ENCODE measurements at places on chromosomes 11 and 22.

DNA sequence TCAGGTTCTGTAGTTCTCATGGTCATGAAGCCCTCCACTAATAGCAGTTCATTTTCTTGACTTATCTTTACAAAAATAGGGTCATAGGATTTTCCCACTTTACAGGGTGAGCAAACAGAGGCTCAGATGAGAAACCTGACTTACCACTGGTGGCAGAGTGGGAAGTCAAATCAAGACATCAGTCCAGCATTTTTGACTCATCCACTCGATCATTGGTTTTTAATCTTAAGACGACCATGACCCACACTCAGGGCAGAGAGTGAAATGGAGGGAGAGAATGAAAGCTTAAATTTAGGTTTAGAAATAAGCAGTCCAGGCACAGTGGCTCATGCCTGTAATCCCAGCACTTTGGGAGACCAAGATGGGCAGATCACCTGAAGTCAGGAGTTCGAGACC lies 42.1 kb downstream of the RTL6 start:
- DNase-seq: no peak

- no peak for DNase-seq
Observed at GRCh38 chr11:3830088-3830487, 10.7 kb downstream of the RHOG start.

GRCh38 chr11:126118806-126119205 lies 56.1 kb upstream of the CDON start:
- DNase-seq: no peak

GRCh38 chr22:33529424-33530113 lies 390.7 kb downstream of the LARGE1 start:
- no peak for DNase-seq

DNA sequence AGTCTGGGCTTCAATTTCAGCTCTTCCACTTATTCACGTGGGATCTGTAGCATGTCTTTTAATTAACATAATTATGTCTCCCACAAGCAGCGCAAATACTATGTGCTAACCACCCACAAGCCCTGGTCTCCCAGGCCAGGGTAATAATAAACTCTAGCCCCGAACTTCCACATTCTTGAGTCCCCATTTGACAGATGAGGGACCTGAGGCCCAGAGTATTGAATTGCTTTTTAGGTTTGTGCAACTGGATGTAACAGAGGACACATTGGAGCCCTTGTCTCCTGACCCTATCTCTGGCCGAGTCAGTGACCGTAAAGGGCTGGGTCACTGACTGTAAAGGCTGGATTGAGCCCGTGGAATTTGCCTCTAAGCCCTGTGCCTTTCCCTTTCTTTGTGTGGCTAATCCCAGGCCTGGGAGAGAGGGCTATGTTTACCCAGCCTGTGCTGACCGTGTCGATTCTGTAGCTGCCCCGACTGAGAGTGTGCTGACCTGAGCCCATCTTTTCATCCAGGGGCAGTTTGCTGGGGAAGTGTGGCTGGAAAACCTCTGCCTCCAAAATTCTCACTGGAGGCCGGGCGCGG lies 3.9 kb downstream of the CRYBB2 start:
- DNase-seq: no peak

- DNase-seq: no peak
Observed at GRCh38 chr11:43968719-43969118, 26.3 kb downstream of the C11orf96 start.

DNA sequence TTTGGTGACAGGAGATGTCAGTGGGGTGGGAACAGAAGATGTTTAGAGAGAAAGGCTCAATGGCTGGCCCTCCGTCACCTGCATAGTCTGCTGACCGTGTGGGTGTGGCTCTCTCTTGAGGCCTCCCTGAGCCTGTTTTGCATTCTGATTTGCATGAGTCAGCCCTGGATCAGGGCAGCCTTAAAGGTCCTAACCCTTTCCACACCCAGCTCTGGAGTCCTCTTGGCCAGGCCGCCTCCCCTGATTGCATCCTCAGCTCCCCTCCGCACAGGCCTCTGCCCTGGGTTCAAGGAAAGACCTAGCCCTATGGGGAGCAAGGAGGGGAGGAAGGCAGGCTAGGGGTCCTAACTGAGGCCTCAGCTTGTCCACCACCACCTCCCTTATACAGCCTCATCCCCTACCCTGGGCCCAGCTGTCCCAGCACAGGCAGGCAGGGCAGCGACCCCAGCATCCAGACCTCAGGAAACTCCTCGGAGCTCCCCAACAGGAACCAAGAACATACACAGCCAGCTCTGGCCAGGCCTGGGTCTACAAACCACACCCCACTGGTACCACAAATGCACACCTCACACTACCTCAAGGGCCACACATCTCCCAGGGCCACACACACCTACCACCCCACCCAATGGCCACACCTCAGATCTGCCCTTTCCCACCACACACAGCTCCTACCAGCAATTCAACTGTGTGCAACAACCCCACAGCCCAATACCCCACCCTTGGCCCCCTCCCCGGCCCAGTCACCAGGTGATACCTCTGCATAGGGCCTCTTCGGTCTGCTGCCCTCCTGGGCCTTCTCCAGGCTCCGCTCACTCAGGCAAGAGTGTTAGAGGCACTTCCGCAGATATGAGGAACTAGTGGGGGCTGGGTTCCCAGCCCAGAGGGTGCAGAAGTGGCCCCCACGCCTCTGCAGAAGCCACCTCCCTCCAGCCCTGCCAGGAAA lies 13.7 kb downstream of the ARAP1 start:
- DNase-seq: no peak

DNA sequence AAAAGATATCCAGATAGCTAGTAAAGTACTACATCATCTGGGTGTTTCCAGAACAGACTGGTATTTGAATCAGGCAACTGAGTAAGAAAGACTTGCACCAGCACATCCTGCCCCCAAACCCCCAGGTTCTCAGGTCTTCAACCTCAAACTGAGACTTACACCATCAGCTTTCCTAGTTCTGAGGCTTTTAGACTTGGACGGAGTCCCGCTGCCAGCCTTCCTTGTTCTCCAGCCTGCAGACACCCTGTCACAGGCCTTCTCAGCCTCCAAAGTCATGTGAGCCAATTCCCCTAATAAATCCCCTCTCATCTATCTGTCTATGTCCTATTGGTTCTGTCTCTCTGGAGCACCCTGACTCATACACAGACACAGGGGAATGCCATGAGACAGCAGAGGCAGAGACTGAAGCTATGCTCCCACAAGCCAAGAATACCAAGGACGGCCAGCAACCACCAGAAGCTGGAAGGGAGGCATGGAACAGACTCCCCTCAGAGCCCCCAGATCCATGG lies 10.9 kb downstream of the SMCO4 start:
- no peak for DNase-seq

- peak; percentile 38 for DNase-seq
Observed at GRCh38 chr11:35083431-35084238, 55.3 kb upstream of the CD44 start.

- DNase-seq: no peak
Observed at GRCh38 chr11:13321431-13321830, 43.8 kb downstream of the BMAL1 start.

DNA sequence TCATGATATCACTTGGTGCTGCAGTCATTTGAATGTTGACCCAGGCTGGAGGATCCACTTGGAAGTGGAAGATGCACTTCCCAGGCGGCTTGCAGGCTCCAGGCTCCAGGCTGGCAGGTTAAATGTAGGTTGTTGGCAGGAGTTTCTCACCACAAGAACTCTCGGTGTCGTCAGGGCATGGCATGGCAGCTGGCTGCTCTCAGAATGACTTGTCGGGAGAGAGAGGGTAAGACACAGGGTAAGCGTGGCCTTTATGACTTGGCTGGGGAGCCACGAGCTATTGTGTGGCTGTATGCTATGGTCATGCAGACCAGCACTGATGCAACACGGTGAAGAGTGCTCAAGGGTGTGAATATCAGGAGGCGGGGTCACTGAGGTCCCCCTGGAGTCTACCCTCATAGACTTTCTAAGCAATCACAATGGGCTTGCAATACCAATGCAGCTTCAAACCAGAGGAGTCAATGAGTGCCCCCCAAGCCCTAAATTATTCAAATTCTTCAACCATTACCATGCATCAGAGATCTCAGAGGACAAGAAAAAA lies 1027.7 kb downstream of the OPCML start:
- DNase-seq: no peak

GRCh38 chr11:93737904-93738612 lies 3.2 kb downstream of the TAF1D start:
- DNase-seq: no peak

- peak; percentile 58 for DNase-seq
Observed at GRCh38 chr11:783581-784015, 6.3 kb downstream of the CEND1 start.

DNA sequence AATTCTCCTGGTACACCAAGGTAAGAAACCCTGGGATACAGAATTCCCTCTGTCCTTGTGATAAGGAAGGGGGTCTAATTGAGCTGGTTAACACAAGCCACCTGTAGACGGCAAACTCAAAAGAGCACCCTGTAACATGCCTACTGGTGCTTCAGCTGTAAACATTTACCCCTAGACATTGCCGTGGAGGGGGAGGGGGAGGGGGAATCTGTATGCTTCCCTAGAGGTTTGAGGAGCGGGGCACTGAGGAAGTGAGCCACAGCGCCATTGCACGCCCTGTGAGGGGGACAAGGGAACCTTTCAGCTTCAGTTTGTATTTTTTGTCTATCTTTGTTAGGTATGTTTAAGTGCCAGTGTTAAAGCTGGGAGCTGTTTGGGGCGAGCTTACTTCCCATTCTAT lies 99.8 kb downstream of the AASDHPPT start:
- no peak for DNase-seq

GRCh38 chr22:44207981-44208317 lies 27.2 kb downstream of the PARVG start:
- no peak for DNase-seq

DNA sequence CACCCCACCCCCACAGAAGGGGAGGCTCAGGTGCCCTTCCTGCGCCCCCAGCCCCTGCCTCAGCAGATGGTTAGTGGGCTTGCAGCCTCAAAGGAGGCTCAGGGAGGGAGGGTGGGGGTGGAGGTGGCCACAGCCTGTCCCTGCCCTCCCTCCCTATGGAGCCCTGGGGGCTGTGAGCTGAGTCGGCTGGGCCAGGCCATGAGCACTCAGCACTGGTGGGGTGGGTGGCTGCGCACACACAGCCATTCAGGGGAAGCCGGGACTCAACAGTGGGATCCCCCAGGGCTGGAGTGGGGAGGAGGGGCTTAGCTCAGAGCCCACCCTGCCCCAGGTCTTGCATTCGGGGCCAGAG lies 50.2 kb downstream of the FLRT1 start:
- DNase-seq: no peak

DNA sequence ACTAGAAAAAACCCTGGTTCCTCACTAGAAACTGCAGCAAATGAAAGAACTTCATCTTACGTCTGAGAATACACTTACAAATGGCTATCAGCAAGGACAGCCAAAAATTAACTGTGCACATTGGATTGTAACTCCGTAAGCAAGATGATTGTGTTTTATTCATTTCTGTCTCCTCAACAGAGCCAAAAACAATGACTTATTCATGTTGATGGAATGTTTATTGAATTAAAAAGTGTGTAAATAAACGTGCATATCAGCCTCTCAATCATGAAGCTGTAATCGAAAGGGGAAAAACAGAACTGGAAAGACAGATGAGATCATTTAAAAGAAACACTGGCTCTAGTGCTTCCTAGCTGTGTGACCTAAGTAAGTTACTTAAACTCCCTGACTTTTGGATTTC lies 307.5 kb upstream of the ZC3H12C start:
- no peak for DNase-seq

DNA sequence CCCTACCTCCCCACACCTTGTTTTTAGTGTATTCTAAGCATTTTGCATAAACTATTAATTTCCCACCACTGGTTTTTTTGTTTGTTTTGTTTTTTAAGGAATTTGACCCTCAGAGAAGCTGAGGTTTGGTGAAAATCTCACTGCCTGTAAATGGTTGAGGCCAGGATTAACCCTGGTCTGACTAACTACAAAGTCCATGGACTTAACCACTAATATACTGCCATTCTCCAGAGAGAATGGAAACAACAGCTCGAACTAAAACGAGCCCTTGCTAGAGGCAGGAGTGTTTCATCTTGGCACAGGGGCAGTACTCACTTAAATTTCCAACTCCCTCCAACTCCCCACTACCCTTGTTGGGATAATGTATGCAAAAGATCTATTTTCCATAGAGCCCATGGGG lies 3.0 kb downstream of the CTNND1 start:
- DNase-seq: no peak

GRCh38 chr11:1177020-1177770 lies 19.4 kb downstream of the MUC5AC start:
- no peak for DNase-seq

DNA sequence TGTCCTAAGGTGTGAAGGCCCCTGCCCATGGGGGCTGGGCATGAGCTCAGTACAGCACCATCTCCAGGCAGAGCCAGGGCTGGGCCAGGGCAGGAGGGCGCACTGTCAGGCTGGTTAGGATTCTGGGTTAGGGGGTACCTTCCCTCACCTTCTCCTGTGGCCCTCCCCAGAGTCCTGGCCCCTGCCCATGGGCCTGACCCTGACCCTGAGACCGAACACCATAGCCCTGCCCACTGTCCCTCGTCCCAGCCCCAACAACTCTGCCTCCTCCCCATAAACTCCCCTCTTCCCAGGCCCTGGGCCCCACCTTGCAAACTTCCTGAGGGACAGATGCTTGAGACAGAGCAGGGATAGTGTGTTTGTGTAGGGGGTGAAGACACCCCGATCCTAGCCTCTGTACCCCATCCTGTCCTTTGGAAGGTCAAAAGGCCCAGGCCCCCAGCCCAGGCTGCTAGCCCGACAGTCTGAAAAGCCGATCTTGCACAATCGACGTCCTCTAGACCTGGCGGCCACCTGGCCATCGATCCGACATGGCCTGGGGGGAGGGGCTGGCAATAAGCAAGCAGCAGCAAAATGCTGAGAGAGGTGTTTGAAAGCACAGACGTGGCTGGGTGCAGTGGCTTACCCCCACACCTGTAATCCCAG lies 2.7 kb upstream of the TMPRSS6 start:
- DNase-seq: no peak

- DNase-seq: no peak
Observed at GRCh38 chr11:34626393-34626792, 5.5 kb downstream of the EHF start.

GRCh38 chr11:65454311-65454695 lies 31.7 kb downstream of the NEAT1 start:
- DNase-seq: no peak

DNA sequence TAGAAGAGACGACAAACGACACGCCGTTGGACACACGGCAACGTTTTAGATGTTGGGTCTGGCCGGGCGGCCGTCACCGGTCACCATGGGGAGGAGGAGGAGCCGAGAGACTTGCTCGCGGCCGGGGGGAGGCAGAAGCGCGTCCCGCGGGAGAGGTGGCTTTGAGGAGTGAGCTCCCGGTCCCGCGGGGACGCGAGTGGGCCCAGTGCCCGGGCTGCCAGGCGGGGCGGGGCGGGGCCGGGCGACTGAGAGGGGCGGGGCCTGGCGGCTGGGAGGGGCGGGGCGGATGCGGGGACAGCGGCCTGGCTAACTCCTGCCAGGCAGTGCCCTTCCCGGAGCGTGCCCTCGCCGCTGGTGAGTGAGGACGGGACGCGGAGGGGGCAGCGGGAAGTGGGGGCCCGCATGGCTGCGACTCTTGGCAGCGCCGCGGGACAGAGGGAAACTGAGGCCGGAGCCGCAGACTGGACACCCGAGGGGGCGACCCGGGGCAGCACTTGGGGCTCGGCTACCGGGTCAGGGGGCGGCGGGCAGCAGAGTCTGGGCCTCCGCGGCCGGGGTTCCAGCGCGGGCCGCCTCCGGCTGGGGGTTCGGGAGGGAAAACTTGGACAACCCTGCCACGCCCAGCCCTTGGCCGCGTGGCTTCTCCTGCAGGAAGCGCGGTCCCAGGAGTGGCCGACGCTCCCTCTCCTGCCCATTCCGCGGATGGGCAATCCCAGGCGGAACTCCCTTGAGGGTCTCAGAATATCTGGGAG lies at the start of gene TSPO:
TSS of gene TSPO (plus strand) at position 309 of the 752 bp plus-strand sequence. CDS start 7,680 bp downstream, outside the sequence.
- peak; percentile 54 for DNase-seq

- DNase-seq: no peak
Observed at GRCh38 chr11:18253233-18253632, 4.8 kb upstream of the SAA2 start.

- DNase-seq: no peak
Observed at GRCh38 chr22:41352058-41352457, 29.7 kb upstream of the TEF start.
